ENCODE measurements at places on chromosomes 5 and 9.

DNA sequence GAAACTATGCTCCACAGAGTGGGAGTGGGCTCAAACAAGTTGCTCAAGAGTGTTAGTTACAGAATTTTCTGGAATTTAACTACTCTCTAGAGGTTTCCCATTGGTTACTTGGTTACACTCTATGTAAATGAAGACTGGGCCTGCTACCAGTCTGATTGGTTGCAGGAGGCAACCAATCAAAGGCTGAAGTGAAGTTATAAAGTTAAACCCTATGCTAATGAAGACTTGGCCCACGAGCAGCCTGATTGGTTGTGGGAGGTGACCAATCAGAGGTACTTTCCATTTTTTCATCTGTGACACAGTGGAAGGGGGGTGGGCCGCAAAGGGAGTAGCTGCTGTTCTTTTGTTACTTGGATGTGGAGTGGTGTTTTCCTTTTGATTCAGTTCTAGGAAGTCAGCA, 69.4 kb downstream of the CACNA1B start:
- DNase-seq = no peak

DNA sequence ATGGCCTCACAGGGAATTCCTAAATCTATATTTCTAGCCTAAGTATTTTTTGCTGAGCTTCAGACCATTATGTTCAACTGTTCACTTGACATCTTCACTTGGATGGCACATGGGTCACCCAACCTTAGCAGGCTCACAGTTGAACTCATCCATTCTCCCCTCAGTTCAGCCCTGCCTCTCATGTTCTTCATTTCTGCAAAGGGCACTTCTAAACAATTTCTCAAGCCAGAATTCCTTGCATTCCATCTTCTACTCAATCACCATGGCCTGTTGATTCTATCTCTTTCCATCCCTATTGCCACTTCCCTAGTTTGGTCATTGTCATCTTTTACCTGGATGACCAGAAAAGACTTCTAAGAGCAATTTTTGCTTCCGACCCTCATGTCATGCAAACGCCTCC, 7.3 kb upstream of the RGS3 start:
- DNase-seq = peak; percentile 45

GRCh38 chr9:117138231-117138630, 276.6 kb downstream of the ASTN2 start:
- no peak for DNase-seq

GRCh38 chr9:34589636-34590380, at the start of gene CNTFR:
Gene CNTFR, minus strand, starts transcription at chr9:34589724. Its CDS starts 20,743 bp downstream, at chr9:34568981.
- DNase-seq = no peak

DNA sequence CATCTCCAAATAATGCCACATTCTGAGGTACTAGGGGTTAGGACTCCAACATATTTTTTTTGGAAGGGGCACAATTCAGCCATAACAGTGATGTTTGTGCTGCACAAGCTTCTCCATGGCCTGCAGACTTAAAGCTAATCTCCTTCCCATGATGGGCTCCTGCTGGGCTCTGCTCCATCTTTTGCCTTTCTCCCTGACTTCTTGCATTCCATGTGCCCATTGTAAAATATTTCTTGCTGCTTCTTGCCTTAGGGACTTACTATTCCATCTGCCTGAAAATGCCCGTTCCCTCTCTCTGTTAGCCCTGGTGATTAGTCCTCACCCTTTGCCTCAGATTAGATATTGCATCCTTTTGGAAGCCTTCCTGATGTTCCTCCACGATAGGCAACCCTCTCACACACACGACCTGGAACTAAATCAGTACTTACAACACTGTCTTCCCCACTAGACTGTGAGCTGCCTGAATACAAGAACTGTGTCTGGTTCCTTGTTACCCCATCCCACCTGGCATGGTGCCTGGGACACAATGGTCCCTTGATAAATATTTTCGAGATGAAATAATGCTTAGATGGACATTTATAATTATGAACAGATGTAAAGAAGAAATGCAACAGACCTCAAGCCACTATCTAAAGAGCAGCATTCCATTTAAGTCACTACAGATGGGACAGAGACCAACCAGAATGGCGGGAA, 33.5 kb downstream of the OR1J1 start:
- peak; percentile 64 for DNase-seq

DNA sequence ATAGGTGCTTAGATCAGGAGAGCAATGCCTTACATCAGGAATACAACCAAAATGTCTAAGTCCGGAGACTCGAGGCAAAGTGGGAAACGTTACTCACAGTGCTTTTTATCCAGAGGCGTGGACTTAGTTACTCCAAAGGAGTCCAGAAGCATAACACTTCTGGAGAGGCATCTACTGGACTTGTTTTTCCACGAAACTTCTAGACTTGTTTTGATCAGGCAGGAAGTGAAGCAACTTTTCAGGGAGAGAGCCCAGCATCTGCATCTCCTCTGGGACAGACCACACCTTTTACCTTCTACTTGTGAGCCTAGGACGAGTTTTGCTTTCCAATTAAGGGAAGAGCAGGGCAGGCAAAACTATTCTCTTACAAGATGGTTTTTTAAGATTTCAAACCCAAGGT, 1.2 kb upstream of the TJP2 start:
- no peak for DNase-seq

GRCh38 chr5:178227929-178228328, 4.7 kb downstream of the PHYKPL start:
- no peak for DNase-seq

GRCh38 chr9:29838491-29839020, 2265.3 kb upstream of the C9orf72 start:
- DNase-seq = no peak

GRCh38 chr5:96074870-96075269, 113.2 kb upstream of the ELL2 start:
- DNase-seq = no peak

GRCh38 chr9:124037790-124038189, 26.2 kb downstream of the LHX2 start:
- DNase-seq = no peak

DNA sequence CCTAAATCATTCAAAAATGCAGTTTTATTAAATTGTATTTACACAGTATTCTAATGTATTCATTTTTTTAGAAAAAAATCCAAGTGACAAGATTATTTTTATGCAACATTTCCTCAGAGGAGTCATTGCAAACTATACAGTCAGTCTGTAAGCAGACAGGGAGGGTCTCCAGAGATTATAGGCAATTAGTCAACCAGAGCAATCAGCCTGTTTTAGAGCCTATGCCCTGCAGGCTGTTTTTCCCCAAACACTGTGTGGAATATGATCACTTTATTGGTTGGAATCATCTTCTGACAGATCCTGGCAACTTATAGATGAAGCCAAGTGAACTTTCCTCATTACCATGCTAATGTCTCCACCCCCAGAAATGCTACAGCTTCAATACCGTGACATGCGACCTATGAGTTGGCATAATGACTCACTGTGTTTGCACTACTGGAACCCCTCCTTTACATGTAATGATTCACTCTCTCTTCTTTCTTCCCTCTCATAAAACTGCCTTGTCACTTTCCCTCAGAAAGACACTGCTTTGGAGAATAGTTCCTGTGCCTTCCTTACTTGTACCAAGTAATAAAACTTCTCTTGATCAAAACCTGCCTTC, 577.7 kb upstream of the FTMT start:
- DNase-seq = peak; percentile 71
